ENCODE measurements at places on chromosomes 7 and 10. TPM values are rescaled to one million over a fixed set of nuclear protein-coding genes. Genes with fewer than 3 reads are reported as not detected.

Gene SLC26A3
- total RNA-seq = not detected

Gene TRIM4
- total RNA-seq = 34.5 TPM

Gene MOGAT3
- not detected for total RNA-seq

Gene VDAC2
- total RNA-seq = 147 TPM

Gene PVRIG
- total RNA-seq = not detected

Gene RAPGEF5
- 1.0 TPM for total RNA-seq

Gene CDK5
- total RNA-seq = 27.7 TPM

DNA sequence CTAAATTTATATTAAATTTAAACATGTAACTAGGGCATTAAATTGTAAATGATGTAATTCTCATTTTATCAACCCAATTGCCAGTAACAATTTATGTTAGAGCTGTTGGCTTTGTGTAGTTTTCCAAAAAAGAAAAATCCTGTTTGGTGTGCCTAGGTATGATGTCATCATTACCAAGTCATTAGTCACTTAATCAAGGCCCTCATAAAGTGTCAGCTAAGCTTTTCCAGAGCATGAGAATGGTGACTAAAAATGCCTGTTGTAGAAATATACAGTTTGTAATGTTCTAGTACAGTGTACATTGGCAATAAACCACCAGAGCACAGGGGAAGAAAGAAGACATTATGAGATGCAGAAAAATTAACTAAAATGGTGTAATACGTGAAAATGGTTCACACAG is 593.8 kb upstream of the ANKRD30A start:
- H3K27me3 ChIP-seq = no peaks in the 10 kb centered on the region
- peak overlapping the region; percentile 23 for H3K27ac ChIP-seq
- DNase-seq = peak; percentile 78
- no peak overlapping the region for H3K4me3 ChIP-seq
- H3K36me3 ChIP-seq = no peaks in the 10 kb centered on the region
- H3K4me1 ChIP-seq = peaks cover 23% of the 10 kb centered on the region

- peaks cover 6% of the 10 kb centered on the region for H3K4me1 ChIP-seq
- no peaks in the 10 kb centered on the region for H3K36me3 ChIP-seq
- DNase-seq = peak; percentile 87
- H3K27me3 ChIP-seq = no peaks in the 10 kb centered on the region
- no peak overlapping the region for H3K27ac ChIP-seq
Observed at GRCh38 chr10:34638406-34639054, 176.6 kb downstream of the PARD3 start.

- no peak overlapping the region for H3K4me3 ChIP-seq
- DNase-seq = peak; percentile 2
- H3K36me3 ChIP-seq = no peaks in the 10 kb centered on the region
- peaks cover 3% of the 10 kb centered on the region for H3K27me3 ChIP-seq
- H3K27ac ChIP-seq = no peak overlapping the region
Observed at GRCh38 chr7:93601363-93601762, 26.8 kb upstream of the CALCR start.

GRCh38 chr10:114665873-114666272 is 7.8 kb upstream of the ABLIM1 start:
- no peak for DNase-seq
- H3K27me3 ChIP-seq = peaks cover 39% of the 10 kb centered on the region
- H3K4me1 ChIP-seq = no peaks in the 10 kb centered on the region
- H3K4me3 ChIP-seq = no peak overlapping the region
- H3K27ac ChIP-seq = no peak overlapping the region
- no peaks in the 10 kb centered on the region for H3K36me3 ChIP-seq

DNA sequence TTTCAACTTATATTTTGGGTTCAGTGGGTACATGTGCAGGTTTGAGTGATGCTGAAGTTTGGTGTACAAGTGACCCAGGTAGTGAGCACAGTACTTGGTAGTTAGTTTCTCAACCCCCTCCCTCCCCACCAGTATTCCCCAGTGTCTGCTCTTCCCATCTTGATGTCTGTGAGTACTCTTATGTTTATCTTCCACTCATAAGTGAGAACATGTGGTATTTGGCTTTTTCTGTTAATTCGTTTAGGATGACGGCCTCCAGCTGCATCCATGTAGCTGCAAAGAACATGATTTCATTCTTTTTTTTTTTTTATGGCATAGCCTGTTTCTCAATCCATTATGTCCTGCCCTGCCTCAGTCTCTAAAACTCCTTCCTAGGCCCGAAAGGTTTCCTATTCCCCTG is 222.1 kb downstream of the WDR37 start:
- no peak overlapping the region for H3K27ac ChIP-seq
- no peaks in the 10 kb centered on the region for H3K27me3 ChIP-seq
- no peak overlapping the region for H3K4me3 ChIP-seq
- no peak for DNase-seq
- no peaks in the 10 kb centered on the region for H3K36me3 ChIP-seq

GRCh38 chr7:150481186-150481920 is 30.9 kb downstream of the GIMAP8 start:
- H3K4me3 ChIP-seq = no peak overlapping the region
- H3K4me1 ChIP-seq = no peaks in the 10 kb centered on the region
- no peak for DNase-seq
- H3K27ac ChIP-seq = no peak overlapping the region
- no peaks in the 10 kb centered on the region for H3K27me3 ChIP-seq

DNA sequence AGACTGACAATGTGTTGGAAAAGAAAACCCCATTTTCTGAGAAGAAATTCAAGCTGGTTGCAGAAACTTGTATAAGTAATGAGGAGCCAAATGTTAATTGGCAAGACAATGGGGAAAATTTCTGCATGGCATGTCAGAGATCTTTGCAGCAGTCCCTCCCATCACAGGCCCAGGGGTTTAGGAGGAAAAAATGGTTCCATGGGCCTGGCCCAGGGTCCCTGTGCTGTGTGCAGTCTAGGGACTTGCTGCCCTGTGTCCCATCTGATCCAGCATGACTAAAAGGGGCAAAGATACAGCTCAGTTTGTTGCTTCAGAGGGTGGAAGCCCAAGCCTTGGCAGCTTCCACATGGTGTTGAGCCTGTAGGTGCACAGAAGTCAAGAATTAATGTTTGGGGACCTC is 440.3 kb upstream of the TPK1 start:
- H3K36me3 ChIP-seq = no peaks in the 10 kb centered on the region
- DNase-seq = no peak
- H3K4me3 ChIP-seq = no peak overlapping the region
- H3K4me1 ChIP-seq = no peaks in the 10 kb centered on the region

DNA sequence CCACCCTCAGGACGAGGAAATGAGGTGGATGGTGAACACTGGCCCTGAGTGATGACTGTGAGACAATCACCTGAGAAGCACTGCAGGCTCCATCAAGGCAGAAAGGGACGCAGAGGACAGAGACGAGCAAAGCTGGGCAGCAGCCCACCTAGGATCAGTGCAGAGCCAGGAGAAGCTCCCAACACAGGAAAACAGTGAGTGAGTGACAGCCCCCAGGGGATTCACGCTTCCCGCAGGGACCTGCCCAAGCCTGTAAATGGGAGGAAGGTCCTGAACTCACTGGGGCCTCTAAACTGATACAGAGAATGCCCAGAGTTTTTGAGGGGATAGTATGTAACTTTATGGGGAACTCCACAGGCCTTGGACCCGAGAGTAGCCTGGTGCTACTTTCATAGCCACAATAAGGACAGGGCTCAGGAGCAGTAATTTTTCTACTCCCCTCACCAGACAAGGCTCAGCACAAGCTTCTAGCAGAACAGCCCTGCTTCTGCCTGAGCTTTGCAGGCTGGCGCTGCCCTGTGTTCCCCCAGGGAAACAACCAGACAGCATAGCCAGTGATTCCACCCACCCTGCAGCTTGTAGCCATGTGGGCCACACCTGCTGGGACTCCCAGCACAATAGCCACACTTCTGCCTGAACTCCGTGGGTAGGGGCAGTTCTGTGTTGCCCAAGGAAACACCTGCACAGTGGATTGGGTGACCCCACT is 708.4 kb downstream of the POM121L12 start:
- no peak for DNase-seq
- H3K36me3 ChIP-seq = no peaks in the 10 kb centered on the region
- no peak overlapping the region for H3K27ac ChIP-seq
- no peak overlapping the region for H3K4me3 ChIP-seq
- H3K4me1 ChIP-seq = no peaks in the 10 kb centered on the region

- no peaks in the 10 kb centered on the region for H3K4me1 ChIP-seq
- no peak overlapping the region for H3K27ac ChIP-seq
- H3K27me3 ChIP-seq = no peaks in the 10 kb centered on the region
- no peaks in the 10 kb centered on the region for H3K36me3 ChIP-seq
- H3K4me3 ChIP-seq = no peak overlapping the region
Observed at GRCh38 chr10:45586028-45586824, 86.3 kb downstream of the ZFAND4 start.

DNA sequence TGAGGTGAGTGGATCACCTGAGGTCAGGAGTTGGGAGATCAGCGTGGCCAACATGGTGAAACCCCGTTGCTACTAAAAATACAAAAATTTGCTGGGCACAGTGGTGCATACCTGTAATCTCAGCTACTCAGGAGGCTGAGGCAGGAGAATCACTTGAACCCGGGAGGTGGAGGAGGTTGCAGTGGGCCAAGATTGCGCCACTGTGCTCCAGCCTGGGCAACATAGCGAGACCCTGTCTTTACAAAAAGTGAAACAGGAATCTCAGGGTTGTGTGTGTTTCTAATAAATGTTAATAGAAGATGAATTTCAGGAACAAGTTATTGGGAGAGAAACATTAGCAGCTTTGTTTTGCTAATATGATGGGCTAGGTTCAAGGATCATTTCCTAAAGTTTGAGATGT is 19.9 kb downstream of the PPP2R2D start:
- H3K27me3 ChIP-seq = no peaks in the 10 kb centered on the region
- no peak overlapping the region for H3K27ac ChIP-seq
- no peak for DNase-seq
- no peaks in the 10 kb centered on the region for H3K4me1 ChIP-seq

GRCh38 chr10:7605565-7606295 is 61.0 kb downstream of the ITIH5 start:
- H3K27me3 ChIP-seq = no peaks in the 10 kb centered on the region
- DNase-seq = no peak
- peaks cover 6% of the 10 kb centered on the region for H3K4me1 ChIP-seq
- H3K4me3 ChIP-seq = no peak overlapping the region

DNA sequence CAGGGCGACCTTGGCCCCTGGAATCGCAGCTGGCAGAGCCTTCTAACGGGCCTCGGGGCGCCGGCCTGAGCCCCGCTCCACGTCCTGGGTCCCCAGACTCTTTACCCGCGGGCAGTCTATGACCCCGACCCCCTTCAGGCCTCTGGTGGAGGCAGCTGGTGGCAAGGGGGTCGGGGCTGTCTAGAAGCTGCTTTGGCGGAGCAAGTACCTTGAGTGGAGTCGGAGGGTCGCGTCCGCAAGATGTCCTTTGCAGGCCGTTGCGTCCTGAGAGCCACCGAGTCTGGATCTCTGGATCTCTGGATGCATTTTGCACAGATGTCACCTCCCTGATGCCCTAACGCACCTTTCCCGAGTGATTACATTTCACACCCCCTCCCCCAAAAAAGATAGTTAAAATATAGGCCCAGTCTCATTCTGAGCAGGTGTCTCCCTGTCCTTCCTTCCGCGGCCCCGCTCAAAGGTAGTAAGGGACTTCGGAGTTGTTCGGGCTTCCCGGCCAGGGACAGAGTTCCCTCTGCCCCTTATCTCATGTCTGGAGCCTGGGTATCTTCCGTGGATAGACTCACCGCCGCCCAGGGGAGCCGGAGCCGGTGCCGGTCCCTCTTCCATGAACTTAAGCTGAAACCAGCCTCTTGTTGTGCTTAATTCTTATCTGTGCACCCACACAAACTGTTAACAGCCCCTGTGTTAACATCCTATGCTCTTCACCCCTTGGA is 457 bp downstream of the ACADSB start:
- DNase-seq = peak; percentile 31
- peaks cover 14% of the 10 kb centered on the region for H3K4me1 ChIP-seq
- peak overlapping the region; percentile 86 for H3K4me3 ChIP-seq
- no peaks in the 10 kb centered on the region for H3K36me3 ChIP-seq
- no peaks in the 10 kb centered on the region for H3K27me3 ChIP-seq

- peaks cover 1% of the 10 kb centered on the region for H3K4me1 ChIP-seq
- peaks cover 33% of the 10 kb centered on the region for H3K27me3 ChIP-seq
- H3K36me3 ChIP-seq = no peaks in the 10 kb centered on the region
- no peak overlapping the region for H3K4me3 ChIP-seq
Observed at GRCh38 chr10:97863808-97864207, 14.2 kb downstream of the GOLGA7B start.

DNA sequence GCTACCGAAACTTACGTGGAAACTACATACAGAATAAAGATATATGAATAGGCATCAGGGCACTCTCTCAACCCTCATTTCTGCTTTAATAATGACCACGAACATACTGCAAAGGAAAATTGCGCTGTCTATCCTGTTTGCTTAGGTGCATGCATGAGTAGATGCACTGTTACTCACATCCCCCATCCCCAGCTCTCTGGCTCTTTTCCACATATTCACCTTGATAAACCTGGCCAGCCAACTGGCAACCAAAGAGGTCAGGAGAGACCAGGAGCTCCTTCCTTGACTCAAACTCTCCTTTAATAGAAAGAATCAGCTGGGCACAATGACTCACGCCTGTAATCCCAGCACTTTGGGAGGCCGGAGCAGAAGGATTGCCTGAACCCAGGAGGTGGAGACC is 29.6 kb downstream of the HIBADH start:
- no peaks in the 10 kb centered on the region for H3K4me1 ChIP-seq
- DNase-seq = no peak
- H3K4me3 ChIP-seq = no peak overlapping the region
- H3K27ac ChIP-seq = no peak overlapping the region

- H3K27me3 ChIP-seq = no peaks in the 10 kb centered on the region
- H3K36me3 ChIP-seq = no peaks in the 10 kb centered on the region
- peak; percentile 96 for DNase-seq
- H3K27ac ChIP-seq = peak overlapping the region; percentile 100
- peak overlapping the region; percentile 53 for H3K4me3 ChIP-seq
Observed at GRCh38 chr10:32982911-32983909, 25.2 kb upstream of the ITGB1 start.

- H3K4me1 ChIP-seq = peaks cover 23% of the 10 kb centered on the region
- no peak overlapping the region for H3K27ac ChIP-seq
- no peaks in the 10 kb centered on the region for H3K36me3 ChIP-seq
- peak; percentile 40 for DNase-seq
- no peak overlapping the region for H3K4me3 ChIP-seq
- no peaks in the 10 kb centered on the region for H3K27me3 ChIP-seq
Observed at GRCh38 chr10:28060031-28060607, 61.2 kb upstream of the ODAD2 start.

DNA sequence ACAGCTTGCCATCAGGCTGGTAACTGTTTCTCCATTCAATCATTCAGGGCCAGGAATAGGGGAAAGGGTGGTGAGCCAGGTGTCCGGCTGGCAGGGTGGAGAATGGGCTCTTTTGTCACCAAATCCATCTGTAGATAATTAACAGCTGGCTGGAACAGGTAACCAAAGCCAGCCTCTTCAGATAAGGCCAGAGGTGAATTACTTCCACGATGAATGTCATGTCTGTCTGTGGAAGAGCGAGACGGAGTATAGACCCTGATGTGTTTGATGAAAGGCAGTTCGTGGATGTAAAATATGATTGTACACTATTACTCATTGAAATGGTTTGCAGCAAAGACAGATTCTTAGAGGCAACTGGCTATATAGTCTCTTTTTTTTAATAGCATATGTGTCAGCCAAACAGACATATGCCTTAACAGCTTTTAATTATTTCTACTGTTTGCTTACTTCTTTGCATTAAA is 149.8 kb downstream of the KLF6 start:
- H3K36me3 ChIP-seq = no peaks in the 10 kb centered on the region
- H3K4me3 ChIP-seq = no peak overlapping the region
